ENCODE measurements at places on chromosomes 7 and 10. TPM values are rescaled to one million over a fixed set of nuclear protein-coding genes. Genes with fewer than 3 reads are reported as not detected.

GRCh38 chr7:1388021-1388702, 71.1 kb downstream of the MICALL2 start:
- no peak for DNase-seq

DNA sequence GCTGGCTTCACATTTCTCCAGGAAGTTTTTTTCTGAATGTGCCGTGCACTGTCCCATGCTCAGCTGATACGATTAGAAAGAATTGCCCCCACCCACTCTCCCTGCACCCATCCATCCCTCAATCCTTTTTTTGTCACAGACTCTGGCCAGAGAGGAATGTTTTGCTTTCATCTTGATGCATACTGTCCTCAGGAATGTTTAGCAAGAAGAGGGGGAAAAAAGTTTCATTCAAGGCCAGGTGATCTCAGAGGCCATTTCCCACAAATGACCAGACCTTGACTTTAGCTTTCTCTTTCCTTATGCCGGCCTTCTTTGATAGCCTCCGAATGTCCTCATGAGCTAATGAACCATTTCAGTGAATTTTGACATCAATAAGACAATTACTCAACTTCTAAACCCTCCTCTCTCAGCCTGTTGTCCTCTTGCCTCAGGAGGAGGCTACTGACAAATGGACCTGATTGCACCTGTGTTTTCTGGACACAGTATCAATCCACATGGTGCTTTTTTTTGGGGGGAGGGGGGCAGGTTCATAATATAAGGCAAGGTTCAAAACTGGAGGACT, 105.0 kb upstream of the KLF6 start:
- no peak for DNase-seq

- DNase-seq, result no peak
These were observed 19.8 kb downstream of the IGF2BP3 start for GRCh38 chr7:23450518-23450917.

GRCh38 chr10:36345807-36346206, 703.7 kb upstream of the FZD8 start:
- DNase-seq, result no peak

GRCh38 chr10:63007112-63007511, 126.0 kb upstream of the NRBF2 start:
- no peak for DNase-seq

DNA sequence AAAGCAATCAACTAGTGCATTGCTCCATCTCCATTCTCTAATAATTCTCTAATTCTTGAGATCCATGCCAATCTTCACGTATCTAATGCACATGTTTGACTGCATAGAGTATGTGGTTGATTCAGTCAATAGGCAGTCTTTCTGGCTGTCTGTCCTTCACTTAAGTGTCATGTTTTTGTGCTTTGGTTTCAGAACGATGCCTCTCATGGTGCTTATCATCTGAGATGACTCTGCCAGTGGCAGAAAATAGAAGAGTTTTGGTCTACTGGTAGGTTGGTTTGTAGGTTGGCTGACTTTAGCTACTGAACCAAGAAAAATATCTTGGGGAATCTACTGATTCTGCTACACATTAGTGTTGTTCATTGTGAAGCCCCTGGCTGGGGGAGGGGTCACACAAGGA, 364.2 kb downstream of the SFMBT2 start:
- DNase-seq, result no peak

DNA sequence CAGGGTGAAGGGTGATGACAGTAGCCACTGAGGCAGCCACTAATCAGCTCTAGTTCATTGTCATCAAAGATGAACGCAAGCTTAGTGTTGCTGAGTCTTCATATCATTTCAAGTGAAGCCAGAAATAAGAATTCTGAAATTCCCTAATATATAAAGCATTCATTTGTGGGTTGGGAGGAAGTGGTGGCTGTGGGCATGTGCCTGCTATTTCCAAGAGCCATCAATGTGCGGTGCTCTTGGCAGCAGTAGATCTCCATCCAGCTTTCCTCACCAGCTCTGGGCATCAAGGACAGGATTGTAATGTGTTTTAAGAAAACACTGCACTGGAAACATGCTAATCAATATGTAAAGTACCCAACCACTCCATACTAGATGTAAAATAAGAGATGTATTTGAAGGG, 202.5 kb upstream of the AHR start:
- DNase-seq, result no peak

GRCh38 chr10:62113680-62114079, 155.0 kb downstream of the RTKN2 start:
- DNase-seq, result no peak

GRCh38 chr10:6064119-6064518, 2.0 kb upstream of the IL2RA start:
- DNase-seq, result no peak

DNA sequence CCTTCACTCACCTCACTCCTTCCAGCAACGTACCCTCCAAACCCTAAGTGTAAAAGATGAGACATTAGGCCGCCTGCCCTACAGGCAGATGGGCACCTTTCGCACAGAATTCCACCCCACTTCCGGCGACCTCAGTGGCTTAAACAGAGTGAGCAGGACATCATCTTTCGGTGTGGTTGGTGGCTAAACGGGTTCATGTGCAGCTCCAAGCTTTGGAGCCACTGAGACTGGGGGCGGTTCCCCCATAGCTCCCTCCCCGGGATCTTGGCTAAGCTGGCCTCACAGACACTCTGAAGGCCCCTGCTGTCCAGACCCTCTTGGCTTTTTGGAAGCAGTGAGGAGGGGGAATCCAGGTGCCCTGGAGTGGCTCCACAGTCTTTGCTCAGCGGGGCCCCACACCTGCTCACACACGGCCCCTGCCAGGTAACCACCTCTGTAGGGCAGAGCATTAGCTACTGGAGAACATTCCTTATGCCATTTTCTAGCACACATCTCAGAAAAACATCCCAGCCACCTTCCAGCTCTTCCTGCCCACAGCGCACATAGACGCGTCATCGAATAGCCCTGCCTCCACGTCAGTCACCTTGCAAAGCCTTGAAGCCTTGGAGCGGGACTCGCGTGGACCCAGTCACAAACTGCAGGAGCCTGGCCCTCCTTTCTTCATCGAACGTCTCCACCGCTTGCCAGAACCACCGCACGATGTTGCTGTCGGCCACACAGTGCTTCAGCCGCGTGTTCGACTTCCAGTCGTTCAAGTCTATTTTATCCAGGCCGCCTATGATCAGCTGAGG, 108.8 kb downstream of the SMURF1 start:
- no peak for DNase-seq

DNA sequence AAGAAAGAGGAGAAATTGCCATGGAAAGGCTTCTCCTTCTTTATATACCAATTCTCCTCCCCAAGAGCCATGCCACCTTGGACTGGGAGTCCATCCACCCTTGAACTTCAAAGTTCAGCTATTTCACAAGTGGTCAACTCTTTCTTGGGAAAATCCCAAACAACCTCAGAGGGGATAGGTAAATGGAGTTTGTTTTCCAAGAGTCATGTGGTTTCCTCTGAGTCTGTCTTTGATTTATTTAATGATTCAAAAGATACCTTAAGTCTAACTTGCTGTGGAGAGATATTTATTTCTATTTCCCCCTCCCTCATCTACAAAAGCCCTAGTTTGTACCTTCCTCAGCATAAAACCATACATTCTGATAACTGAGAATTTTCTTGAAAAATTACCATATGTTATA, 758.6 kb upstream of the IGFBP3 start:
- DNase-seq, result no peak

DNA sequence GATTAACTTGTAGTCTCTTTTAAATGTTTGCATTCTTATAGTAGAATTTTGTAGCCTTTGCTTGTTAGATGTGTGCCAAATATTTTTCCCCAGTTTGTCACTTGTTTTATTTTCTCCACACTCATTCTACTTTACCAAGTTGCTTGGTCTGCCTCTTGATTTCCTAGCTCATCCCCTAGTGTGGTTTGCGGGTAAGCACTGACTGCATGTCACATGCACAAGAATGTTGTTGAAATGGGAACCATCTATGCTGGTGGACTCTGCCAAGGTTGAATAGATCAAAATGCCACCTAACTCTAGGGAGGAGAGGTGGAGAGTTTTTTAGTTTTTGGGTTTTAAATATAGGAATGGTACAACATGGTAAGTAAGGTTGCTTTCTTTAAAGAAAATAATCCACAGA, 47.6 kb downstream of the FZD1 start:
- no peak for DNase-seq

- DNase-seq, result no peak
These were observed 88.0 kb downstream of the AKAP9 start for GRCh38 chr7:92028686-92029085.

- no peak for DNase-seq
These were observed 26.3 kb upstream of the SLC35G1 start for GRCh38 chr10:93867525-93867924.

CALML3 gene
- polyA plus RNA-seq, result not detected

GARIN1A gene
- 0.82 TPM for polyA plus RNA-seq

LRRN3 gene
- polyA plus RNA-seq, result 4.3 TPM

POLL gene
- 29.2 TPM for polyA plus RNA-seq

IGF2BP3 gene
- polyA plus RNA-seq, result 64.2 TPM

ANKRD30A gene
- polyA plus RNA-seq, result not detected

MSMB gene
- polyA plus RNA-seq, result not detected

PAOX gene
- polyA plus RNA-seq, result 4.2 TPM

NUDT13 gene
- 5.7 TPM for polyA plus RNA-seq

PDK4 gene
- polyA plus RNA-seq, result 21.0 TPM

MUC3A gene
- polyA plus RNA-seq, result 0.71 TPM

HOXA9 gene
- 95.9 TPM for polyA plus RNA-seq
